ENCODE measurements at places on chromosomes 7 and 10.
A peak's percentile ranks its signal among the peaks of the same experiment; 100 is the strongest.

- no peak for DNase-seq
Measured at GRCh38 chr10:70907637-70908405, 19.5 kb upstream of the PCBD1 start.

DNA sequence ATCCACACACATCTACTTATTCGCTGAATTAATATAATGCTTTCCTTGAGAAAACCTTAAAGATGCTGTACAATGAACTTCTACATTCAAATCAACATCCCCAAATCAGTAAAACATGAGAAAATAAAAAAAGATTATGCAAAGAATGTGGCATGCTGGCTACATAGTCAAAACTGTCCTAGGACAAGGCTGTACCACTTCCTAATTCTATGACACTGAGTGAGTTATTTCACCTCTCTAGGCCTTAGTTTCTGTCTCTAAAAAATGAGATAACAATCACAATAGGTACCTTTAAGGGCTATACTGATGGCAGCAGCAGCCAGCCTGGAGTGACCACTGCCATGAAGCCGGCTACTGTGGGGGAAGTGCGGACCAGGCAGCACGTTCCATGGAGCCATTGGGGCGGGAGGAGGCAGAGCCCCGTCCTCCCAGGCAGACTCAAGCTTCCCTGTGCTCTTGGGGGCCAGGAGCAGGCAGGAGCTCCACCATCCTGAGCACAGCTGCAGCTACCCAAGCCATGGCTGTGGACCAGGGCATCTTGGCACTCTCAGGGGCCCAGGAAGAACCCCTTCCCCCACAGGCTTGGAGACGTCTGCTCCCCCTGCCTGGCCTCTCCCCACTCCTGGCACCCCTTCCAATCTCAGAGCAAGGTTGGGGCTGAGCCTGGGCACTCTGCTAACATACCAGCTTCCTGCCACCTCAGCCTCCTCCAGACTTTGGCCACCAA lies 110.2 kb downstream of the ELAPOR2 start:
- no peak for DNase-seq

DNA sequence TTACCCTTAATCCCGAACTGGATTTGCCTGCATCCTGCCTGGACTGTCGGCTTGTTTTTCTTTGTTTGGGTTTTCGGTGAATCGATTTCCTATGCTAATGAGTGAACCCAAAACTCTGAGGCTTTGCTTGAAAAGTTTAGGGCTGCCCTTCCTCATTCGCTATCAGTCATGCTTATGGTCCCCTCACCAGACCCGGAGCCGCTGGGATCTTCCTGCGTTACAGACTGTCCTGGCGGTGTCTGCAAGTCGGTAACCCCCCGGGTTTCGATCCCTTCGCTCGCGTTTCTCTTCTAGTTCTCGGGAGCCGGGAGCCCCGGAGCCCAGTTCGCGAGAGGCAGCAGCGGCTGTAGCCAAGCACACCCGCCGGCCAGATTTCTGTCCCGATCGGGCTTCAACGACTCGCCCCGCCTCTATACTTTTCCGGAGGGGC lies 2.2 kb downstream of the EMX2 start:
- DNase-seq = no peak

DNA sequence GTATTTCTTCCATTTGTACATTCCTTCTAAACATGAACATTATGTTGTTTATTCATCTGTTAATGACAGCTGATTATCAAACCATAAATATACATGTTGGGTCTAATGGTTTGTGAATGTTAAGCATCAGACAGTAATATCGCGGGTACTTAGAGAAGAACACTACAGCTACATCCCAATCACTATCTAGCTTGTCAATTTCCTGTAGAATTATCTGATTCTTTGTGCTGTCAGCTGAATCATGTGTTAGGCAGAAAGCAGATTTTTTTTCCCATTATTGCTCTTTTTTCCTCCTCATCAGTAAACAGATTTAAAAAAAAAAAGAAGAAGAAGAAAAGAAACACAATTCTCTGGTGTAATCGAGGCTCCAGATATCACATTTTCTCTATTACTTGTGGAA lies 183.6 kb upstream of the CTBP2 start:
- DNase-seq = no peak

DNA sequence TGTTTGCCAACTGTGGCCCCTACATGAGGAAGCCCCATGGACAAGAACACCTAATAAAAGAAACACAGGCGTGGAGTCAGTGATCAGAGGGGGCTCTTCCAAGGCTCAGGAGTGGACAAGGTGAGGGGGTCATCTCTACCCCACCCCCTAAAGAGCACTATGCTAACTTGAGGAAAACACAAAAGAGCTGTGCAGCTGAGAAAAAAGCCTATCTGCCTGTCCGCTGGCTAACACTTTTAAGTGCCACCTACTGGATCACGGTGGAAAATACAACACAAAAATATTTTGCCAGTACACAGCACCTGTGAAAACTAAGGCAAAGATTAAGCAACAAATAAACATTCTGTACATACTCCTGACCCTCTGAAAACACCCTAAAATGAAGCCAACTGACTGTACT lies 53.1 kb upstream of the COBL start:
- DNase-seq = peak; percentile 16

GRCh38 chr7:130793855-130794618 lies 60.0 kb upstream of the KLF14 start:
- DNase-seq = no peak

DNA sequence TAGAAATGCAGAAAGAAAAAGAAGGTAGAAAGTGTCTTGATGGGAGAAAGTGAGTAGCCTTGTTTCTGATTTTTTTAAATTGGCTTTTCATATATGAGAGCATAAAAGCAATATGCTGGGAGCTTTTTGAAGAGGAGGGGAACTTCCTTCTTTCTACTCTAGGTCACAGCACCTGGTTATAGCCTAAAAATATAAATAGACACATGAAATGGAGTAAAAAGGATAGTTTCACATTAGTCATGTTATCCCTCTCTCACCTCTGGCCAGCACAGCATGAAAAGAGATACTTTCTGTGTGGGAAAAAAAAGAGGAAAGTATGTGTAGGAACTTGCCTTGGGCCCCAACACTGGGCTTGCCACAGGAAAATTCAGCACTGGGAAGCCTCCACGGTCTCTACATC lies 292.2 kb upstream of the ZWINT start:
- no peak for DNase-seq

- DNase-seq = no peak
Measured at GRCh38 chr7:95454438-95455045, 19.7 kb upstream of the PON2 start.

GRCh38 chr7:22584179-22584578 lies 84.2 kb upstream of the STEAP1B start:
- no peak for DNase-seq

- DNase-seq = no peak
Measured at GRCh38 chr7:6708304-6708703, 1.6 kb upstream of the ZNF12 start.

DNA sequence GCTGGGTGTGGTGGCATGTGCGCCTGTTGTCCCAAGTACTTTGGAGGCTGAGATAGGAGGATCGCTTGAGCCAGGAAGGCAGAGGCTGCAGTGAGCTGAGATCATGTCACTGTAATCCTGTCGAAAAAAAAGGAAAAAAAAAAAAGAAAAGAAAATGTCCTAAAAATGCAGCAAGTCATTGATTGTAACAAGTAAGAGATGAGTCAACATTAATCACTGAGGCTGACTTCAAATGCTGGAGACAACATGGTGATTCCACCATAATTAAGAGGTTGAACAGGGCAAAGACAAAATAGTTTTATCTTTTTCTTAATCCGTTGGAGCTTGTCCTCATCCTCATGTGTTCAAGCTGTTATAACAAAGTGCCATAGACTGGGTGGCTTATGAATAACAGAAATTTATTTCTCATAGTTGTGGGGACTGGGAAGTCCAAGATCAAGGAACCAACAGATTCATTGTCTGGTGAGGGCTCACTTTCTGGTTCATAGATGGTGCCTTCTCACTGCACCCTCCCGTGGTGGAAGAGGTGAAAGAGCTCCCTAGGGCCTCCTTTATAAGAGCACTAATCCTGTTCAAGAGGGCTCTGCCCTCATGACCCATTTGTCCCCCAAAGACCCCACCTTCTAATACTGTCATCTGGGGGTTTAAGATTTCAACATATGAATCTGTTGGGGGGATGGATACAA lies 60.3 kb downstream of the TBXAS1 start:
- peak; percentile 83 for DNase-seq

DNA sequence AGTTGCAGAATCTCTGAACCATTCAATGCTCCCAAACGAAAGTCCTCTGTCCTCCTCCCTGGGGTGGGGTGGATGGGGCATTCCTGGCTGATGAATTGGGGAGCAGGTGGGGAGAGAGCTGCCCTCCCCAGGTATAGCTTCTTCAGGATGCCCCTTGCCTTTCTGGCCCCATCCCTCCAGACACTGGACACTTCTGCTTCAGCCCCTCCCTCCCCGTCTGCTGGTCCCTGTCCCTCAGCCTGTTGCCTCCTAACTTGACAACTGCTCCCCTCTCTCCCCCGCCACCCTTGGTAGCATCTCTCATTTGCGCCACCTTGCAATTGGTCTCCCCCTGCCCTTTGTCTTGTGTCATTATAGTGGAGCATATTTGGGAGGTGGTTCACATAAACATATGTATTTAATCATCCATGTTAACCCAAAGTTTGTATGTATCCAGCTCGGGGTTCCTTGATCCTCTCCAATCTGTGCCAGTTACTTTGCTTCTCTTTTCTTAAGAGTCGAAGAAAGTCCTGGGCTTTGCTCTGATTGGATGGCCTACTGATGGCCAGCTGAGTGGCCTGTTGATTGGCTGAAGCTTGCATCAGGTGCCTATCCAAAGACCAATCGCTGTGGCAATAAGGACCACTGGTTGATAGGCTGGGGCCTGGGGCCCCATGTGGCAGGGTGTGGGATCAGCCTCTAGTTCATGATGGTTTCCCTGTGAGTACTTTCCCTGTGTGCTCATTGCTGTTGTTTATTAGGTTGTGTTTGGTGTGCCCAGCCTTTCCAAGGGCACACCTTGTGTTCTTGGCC lies 4.0 kb upstream of the GCK start:
- DNase-seq = no peak

GRCh38 chr10:122352817-122353525 lies 21.5 kb upstream of the PLEKHA1 start:
- DNase-seq = no peak

- DNase-seq = no peak
Measured at GRCh38 chr10:6145166-6145987, 56.5 kb downstream of the RBM17 start.

DNA sequence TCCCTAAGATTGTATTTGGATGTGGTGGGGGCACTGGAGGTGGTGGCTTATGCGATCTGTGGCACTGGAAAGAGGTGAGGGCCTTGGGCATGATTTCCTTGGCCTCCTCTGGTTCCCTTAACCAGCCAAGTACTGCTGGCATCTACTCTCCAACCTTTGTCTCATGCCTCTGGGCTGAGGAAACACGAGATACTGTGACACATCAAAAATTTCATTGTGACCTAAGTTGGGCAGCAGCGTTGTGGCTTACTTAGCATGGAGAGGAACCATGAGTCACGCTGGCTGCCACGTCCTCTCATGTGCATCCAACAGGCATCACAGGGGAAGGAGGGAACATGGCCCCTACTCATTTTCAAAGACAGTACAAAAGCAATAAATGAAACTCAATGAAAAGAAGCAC lies 29.7 kb upstream of the GSDME start:
- peak; percentile 99 for DNase-seq

DNA sequence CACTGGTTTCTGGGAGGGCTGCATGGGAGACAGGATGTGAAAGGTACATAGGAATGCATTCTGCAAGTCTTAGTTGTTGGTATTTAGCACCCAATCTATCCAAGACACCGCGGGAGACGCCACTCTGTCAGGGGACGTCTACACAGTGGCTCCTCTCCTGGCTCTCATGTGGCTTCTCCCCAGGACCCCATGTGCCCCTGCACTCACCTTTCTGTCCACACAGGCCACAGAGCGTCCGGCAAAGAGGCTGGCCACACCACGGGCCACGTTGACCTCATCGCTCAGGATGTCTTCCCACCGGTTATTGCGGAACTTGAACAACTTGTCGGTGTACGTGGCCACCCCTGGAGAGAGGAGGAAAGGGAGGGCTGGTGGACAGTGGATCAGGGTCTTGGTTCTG lies 73.4 kb downstream of the GOLGA7B start:
- DNase-seq = no peak

- no peak for DNase-seq
Measured at GRCh38 chr10:133379152-133379800, at the start of gene PAOX. TSS of gene PAOX (plus strand) at chr10:133379262. CDS start at chr10:133379317, 55 bp downstream.

GRCh38 chr10:67144530-67144929 lies 218.7 kb downstream of the LRRTM3 start:
- no peak for DNase-seq

DNA sequence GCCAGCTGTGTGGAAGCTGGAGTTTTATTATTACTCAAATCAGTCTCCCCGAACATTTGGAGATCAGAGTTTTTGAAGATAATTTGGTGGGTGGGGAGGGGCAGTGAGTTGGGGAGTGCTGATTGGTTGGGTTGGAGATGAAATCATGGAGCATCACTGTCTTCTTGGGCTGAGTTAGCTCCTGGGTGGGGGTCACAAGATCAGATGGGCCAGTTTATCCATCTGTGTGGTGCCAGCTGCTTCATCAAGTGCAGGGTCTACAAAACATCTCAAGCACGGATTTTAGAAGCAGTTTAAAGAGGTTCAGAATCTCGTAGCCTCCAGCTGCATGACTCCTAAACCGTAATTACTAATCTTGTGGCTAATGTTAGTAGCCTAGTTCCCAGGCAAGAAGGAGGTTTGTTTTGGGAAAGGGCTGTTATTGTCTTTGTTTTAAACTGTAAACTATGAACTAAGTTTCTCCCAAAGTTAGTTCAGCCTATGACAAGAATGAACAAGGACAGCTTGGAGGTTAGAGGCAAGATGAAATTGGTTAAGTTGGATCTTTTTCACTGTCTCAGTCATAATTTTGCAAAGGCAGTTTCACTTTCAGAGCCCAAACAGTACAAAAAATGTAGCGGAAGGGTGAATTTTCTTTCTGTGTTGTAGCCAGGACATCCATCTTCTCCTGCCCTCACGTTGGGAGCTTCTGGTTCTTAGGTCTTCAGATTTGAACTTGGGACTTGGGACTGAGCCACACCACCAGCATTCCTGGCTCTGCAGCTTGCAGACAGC lies 43.1 kb downstream of the KLF6 start:
- peak; percentile 65 for DNase-seq

GRCh38 chr7:644381-645305 lies 81.9 kb upstream of the DNAAF5 start:
- DNase-seq = no peak

- DNase-seq = no peak
Measured at GRCh38 chr10:133297504-133297903, 11.2 kb downstream of the TUBGCP2 start.

All from renal cortical epithelial cell (primary cell).